Activated T-cell treated with anti-CD3 and anti-CD28 coated beads for 4 hours (primary cell): ENCODE measurements at places on chromosomes 3 and 15.
A peak's percentile ranks its signal among the peaks of the same experiment; 100 is the strongest.

- no peak for DNase-seq
These were observed 47.2 kb downstream of the THBS1 start for GRCh38 chr15:39628144-39628508.

GRCh38 chr3:12301513-12301912 is 12.6 kb downstream of the PPARG start:
- no peak for DNase-seq

DNA sequence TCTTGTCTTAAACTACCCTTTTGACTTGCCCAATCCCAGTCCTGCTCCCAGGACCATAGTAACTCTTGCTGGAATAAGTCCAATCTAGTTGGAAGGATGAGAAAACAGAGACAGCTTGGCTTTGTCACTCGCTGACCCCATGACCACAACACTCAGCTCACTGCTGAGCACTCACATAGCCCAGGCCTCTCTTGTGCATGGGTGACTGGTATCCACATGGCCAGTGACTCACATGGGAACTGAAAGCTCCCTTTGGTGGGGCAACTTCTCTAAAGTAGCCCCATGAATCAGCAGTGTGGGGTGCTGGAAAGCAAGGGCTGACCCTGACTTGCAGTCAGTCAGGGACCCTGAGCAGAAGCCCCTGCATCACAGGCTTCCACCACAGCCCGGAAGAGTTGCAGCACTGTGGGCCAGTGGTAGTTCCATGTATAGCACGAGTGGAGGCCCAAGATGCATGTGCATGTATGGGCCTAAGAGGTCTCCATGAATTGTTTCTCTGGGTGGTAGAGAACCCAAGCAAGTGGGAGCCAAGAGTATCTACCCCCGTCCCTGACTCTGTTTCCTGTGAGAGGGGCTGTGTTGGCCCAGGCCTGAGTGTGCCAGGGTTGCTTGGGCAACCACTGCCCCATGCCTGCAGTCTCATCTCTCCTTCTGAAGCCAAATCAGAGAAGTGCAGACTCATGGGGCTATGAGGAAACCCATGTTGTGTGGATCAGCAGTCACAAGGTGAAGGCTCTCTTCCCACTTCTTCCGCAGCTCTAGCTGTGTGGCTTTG is 62.1 kb upstream of the XCR1 start:
- DNase-seq, result no peak

GRCh38 chr15:100308608-100309007 is 33.2 kb downstream of the ADAMTS17 start:
- no peak for DNase-seq

DNA sequence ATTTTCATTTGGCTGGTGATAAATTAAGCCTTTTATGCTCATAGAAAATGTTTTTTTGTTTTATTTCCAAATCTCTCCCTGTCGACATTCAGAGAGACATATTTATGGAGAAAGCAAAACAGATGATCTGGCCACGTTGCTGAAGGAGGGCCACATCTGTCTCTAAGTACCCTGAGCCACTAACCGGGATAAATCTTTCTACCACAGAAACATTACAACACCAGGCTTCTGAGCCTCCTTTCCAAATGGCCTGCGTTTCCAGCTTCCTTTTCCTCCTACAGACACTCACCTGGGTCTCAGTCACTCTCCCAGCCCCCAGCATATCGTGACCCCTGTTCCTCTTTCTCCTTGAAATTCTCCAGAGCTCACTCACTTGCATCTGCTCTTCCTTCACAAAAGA is 161.0 kb downstream of the ARRDC4 start:
- DNase-seq, result no peak

- DNase-seq, result no peak
These were observed 95.4 kb upstream of the SNRPA1 start for GRCh38 chr15:101390462-101390861.

DNA sequence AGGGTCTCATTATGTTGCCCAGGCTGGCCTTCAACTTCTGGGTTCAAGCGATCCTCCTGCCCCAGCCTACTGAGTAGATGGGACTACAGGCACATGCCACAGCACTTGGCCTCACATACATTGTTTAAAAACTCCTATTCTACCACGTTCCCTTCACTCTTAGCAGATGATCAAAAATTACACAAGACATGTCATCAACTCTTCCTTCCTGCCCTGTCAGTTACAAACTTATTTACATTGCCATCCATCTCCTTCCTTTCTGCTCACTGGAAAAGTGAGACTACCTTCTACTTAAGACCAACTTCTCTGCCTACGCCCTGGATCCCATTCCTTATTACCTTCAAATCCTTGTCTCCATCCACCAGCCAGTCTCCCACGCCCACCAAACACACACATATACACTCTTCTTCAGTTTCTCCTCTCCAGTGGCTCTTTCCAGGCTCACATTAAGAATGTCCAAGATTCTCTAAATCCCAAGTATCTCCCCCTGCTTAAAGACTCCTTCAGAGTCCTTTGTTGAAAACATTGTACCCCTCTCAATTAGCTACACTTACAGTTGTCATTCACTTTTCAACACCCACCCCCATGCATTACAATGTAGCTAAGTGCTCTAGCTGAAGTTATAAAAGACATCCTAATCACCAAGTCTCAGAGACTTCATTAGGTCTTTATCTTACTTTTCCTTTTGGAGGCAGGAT is 4.3 kb downstream of the PEAK1 start:
- DNase-seq, result no peak

DNA sequence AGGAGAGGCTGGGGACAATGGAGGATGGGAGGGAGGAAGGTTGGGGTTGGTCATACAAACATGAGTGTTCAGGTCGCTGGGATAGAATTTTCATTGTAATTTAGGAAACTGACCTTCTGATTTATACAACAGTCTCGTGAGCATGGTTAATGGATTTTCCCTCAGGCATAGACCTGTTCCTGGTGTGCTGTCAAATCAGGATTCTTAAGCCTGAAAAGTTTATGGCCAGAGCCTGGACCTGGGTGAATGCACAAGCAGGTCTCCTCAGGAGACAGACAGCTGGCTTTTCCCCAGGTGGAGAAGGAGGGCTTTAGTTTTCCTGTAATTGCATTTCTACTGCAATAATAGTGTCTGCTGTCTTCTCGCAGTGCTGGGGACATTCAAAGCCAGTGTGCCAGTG is 338.0 kb downstream of the SHQ1 start:
- no peak for DNase-seq

- DNase-seq, result no peak
These were observed 166.5 kb downstream of the GMNC start for GRCh38 chr3:190695994-190696393.

GRCh38 chr15:78540871-78541743 is 863 bp downstream of the PSMA4 start:
- no peak for DNase-seq

- DNase-seq, result no peak
These were observed 79.8 kb downstream of the NR1I2 start for GRCh38 chr3:119861681-119862080.

DNA sequence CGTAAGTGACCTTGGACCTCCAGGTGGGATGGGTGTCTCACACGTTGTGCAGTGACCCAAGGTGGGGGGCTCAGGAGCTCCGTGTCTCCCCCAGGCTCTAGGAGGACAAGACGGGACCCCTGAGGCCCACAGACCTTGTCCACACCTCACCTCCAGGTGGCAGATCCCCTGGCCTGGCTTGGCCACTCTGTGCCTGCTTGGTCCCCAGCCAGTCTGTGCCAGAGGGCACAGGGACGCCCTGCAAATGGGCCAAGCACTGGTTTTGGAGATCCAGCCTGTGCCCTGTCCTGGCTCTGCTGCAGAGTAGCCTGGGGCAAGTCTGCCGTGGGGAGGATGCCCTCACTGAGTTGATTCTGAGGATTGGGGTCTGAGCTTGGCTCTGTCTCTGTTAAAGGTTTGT is 14.0 kb downstream of the SLC6A6 start:
- DNase-seq, result no peak

- peak; percentile 86 for DNase-seq
These were observed 17.4 kb upstream of the EHD4 start for GRCh38 chr15:41989573-41990242.

- no peak for DNase-seq
These were observed 254.4 kb upstream of the GPR149 start for GRCh38 chr3:154684440-154684839.

DNA sequence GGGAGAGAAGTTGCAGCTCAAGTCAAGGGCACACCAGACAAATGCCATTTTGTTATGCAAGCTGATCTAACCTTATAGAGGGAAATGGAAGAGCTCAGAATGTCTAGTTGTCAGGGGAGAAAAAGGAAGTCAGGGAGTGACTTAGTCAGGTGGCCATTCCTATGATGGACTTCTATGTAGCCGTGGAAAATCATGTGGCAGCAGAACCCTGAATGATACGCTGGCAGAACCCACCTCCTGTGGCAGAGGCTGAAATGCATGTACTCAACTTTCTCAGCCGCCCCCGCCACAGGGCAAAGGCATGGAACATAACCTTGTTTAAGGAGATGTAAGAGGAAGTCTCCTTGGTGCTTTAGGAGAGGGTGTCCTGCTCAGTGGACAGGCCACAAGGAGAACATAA is 37.7 kb upstream of the PARL start:
- DNase-seq, result no peak

GRCh38 chr3:140189976-140190375 is 255.0 kb downstream of the CLSTN2 start:
- DNase-seq, result no peak

GRCh38 chr15:88828791-88829190 is 25.6 kb downstream of the ACAN start:
- no peak for DNase-seq

- DNase-seq, result no peak
These were observed 61.5 kb upstream of the ULK4 start for GRCh38 chr3:42023380-42023779.

GRCh38 chr15:89825271-89825940 is 10.8 kb upstream of the ANPEP start:
- DNase-seq, result no peak

DNA sequence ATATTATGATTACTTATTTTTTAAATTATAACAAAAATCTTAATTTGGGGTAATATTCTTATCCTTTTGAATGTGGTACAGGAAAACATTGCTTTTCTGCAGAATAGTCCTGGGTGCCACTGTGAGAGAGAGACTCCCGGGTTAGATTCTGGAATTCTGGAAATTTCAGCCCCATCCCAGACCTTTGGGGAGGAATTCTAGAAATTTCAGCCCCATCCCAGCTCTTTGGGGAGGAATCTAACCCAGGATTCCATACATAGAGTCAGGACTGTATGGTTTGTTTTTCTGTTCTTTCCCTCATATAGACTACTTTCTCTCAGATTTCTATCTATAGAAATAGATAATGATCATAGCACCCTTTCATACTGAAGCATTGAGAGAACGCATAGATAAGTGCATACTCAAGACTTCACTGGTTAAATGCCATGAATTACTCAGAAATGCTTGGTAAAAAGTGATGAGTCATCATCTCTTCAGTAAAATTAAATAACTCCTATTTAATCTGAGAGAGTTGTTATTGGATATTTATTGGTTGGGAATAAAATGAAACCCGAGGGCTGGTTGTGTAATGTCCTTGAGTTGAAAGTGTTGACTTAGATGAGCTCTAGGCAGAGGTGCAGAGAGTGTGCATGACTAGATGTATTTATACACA is 8.3 kb downstream of the EIF2AK4 start:
- DNase-seq, result no peak

GRCh38 chr3:18443665-18444594 is 18.8 kb upstream of the SATB1 start:
- DNase-seq, result peak; percentile 9

DNA sequence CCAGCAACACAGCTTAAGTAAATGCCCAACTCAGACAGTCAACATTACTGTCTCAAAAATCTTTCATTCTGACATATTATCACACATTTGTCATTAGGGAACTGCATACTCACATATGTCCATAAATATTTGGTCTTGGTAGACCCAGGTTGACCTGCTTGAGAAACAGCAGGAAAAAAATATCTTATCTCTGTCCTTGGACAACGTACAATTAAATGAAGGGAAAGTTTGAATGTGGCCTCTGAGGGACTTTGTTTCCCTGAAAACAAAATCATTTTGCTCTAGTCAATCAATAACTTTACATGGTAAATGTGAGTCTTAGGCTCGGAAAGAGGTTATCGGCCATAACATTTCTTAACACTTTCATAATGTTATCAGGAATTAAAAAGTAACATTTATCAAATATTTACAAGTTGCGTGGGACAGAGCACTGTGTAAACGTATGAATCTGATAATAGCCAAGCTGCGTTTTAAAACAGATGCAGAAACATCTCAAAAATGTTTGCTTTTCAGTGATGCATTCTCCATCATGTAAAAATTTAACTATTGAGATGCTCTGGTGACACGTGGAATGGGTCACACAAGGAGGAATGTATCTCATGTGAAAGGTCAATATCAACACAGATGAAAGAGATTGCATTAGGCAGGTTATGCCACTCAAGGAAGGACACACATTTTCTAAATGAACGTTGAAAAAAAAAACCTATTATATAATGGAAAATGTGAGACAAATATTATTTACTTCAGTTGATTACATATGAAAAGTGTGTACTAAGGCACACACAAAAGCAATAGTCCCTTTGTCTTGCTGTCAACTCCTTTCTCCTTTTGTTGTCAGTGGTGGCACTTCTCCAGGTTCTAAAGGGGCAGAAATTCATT is 304.4 kb downstream of the WDR72 start:
- no peak for DNase-seq

GRCh38 chr15:45234562-45235235 is 17.3 kb upstream of the SLC28A2 start:
- DNase-seq, result no peak
